ENCODE measurements at places on chromosomes 2 and 18.

- DNase-seq = no peak
These were observed 5.9 kb downstream of the KCNG2 start for GRCh38 chr18:79803611-79804051.

- DNase-seq = no peak
These were observed 99.0 kb downstream of the SNTG2 start for GRCh38 chr2:1049691-1050090.

GRCh38 chr2:128277961-128278681 is 40.5 kb downstream of the HS6ST1 start:
- no peak for DNase-seq

DNA sequence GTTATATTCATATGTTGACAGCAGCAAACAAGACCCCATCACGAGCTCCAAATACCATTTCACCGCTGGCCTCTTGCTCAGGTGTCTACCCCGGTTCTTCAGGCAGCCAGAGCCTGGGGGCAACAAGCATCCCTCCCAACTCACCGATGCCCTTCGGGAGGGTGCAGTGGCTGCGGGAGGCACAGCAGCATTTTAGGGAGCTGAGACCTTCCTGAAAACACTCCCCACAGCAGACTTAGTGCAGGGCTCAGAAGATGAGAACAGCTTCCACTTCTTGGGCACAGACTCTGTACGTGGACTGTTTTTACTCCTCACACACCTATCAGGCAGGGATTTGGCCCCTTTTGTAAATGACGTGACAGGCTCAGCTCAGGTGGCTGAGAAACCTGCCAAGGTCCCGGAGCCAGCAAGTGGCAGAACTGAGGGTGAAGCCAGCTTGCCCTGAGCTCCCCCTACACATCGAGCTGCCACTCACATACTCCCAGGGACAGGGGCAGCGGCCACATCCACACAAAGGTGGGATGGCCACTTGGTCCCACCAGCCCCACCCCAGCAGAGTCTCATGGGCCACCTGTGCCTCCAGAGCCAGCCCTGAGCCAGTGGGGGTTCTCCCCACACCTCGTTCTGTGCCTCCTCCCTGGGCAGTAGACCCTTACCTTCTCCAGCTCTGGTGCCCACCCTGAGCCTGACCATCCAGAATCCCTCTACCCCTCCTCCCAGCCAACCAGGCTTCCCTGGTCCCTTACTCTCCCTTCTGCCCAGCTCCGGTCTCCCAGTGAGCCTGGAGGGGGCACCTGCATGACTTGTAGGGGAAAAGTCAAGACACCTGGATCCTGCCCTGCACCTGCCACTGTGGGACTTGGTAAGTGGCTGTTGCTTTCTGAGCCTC is 28.5 kb downstream of the CYP27C1 start:
- no peak for DNase-seq

- no peak for DNase-seq
These were observed 98.7 kb upstream of the ST3GAL5 start for GRCh38 chr2:85987266-85988174.

DNA sequence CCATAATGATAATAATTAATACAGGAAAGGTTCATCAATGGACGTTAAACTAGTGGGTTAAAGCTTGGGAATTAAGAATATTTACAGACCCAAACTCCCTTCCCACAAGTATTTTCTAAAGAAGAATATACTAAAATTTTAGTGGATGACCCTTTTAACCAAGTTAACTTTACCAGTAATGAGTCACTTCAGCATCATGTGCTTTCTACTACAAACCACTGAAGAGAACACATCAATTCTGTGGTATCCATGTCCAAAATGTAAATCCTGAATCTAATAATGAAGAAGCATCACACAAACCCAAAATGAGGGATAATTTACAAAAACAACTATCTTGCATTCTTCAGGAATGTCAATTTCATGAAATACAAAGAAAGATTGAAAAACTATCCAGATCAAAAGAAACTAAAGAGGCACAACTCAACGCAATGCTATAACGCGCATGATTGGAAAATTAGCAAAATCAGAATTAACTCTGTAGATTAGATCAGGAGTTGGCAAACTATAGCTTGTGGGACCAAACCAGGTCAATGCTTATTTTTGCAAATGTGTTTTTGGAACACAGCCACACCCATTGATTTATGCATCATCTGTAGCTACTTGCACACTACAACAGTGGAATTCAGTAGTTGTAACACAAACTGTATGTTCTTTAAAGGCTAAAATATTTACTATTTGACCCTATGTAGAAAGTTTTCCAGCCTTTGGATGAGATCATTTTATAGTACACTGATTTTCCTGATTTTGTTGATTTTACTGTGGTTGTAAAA is 27.5 kb downstream of the COPS8 start:
- DNase-seq = no peak

DNA sequence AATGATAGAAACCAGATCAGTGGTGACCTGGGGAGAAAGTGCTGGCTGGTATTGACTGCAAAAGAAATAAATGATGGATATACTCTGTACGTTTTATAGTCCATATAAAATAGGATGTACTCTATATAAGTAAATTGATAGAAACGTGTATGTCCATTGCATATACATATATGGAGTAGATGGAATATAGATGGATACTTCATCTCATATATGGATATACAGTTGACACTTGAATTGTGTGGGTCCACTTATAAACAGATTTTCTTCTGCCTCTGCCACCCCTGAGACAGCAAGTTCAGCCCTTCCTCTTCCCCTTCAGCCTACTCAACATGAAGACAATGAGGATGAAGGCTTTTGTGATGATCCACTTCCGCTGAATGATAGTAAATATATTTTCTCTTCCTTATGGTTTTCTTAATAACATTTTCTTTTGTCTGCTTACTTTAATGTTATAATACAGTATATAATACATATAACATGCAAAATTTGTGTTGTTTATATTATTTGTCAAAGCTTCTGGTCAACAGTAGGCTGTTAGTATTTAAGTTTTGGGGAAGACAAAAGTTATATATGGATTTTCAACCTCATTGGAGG is 76.1 kb upstream of the MYCN start:
- DNase-seq = no peak

GRCh38 chr2:127196998-127197397 is 23.1 kb downstream of the CYP27C1 start:
- no peak for DNase-seq

DNA sequence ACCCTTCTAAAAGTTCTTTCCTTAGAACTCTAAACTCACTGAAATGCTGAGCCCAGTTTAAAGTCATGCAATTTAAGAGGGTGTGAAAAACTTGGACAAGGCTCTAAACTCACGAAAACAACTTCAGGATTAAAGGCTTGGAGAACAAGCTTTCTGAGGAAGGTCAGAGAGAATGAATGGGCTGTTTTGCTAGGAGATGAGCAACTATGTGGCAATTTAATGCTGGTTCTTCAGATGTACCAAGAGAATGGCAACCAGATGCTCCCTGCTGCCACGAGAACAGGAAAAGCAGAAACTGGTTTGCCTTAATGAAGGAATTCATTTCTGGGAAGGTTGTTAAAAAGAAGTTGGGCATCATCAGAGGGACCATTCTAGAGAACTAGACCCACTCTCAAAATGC is 77.8 kb upstream of the PMAIP1 start:
- DNase-seq = no peak

DNA sequence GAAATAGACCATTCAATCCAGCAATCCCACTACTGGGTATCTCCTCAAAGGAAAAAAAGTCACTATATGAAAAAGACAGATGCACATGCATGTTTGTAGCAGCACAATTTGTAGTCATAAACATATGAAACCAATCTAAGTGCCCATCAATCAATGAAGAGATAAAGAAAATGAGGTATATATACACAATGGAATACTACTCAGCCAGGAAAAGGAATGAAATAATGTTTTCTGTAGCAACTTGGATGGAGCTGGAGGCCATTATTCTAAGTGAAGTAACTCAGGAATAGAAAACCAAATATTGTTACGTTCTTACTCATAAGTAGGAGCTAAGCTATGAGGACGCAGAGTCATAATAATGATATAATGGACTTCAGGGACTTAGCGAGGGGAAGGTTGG is 45.2 kb upstream of the LRRC30 start:
- DNase-seq = no peak

- no peak for DNase-seq
These were observed 358.7 kb upstream of the SETBP1 start for GRCh38 chr18:44321868-44322590.

DNA sequence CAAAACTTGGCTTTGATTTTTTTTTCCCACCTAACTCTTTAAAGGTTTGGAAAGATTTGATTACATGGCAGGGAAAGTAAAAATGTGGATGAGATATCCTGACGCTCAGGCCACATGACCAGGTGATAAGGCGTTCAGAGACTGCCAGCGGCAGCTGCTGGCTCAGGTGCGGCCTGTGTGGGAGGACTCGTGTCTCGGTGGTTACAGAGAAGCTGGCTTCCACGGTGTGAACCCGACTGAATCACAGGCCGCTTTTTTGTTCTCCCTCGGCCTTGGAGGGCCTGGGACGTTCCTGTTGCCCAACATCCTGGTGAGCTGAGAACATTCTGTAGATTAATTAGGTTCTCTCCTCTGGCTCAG is 124.2 kb upstream of the ZNF516 start:
- DNase-seq = no peak

Data from effector memory CD4-positive, alpha-beta T cell (primary cell).